ENCODE measurements at places on chromosomes 2 and 18.

DNA sequence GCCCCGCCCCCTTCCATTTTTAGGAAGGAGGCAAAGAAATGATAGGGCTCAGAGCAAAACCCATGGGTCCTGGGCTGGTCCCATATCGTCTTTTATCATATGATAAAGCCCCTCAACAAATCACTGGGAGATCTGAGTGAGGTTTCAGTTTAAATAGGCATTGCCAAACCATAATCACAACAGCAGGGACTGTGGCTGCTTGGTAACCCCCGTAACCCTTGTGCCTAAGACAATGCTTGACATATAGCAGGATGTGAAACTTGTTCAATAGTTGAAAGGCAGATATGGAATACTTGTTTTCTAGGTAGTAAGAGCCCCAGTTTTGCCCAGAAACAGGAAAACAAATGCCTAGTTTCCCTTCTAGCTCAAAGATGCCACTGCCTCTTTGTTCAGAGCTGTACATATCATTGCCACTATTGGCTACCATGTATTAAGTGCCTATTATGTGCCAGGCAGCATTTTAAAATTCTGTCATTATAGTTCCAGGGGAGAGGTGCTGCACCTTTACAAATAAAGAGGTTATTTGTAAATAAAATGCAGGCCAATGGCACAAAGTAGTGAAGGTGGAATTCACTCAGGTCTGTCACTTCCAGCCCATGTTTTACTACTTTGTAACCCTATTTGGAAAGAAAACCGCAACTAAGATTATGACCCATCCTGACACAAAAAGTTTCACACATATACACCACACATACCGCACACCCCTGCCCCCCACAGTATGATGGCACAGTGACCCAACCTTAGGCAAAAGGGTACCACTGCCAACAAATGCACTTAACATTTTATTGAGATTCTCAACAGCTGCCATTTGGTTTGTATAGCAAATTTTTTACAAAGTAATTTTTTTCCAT lies 14.2 kb downstream of the NAGK start:
- DNase-seq: no peak

DNA sequence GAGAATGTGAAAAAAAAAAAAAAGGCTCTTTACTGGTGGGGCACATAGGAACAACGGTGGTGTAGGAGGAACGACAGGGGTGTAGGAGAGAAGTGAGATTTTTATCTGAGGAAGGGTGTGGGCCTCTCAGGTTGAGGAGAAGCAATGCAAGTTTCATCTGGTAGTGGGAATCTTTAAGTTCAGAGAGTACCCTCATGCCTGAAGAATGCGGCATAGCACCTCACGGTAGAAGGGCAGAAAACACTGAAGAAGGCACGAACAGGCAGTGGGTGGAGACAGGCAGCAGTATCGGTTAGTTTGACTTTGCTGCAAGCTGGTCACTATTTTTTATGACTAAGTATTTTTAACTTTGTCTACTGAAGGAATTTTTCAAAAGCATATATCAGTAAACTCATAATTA lies 52.2 kb upstream of the TSPYL6 start:
- DNase-seq: no peak

- peak; percentile 9 for DNase-seq
Measured at GRCh38 chr2:234747032-234747431, 204.8 kb upstream of the SH3BP4 start.

- DNase-seq: no peak
Measured at GRCh38 chr2:8885449-8886201, 48.2 kb upstream of the KIDINS220 start.

GRCh38 chr2:230447036-230447435 lies 31.0 kb downstream of the SP100 start:
- DNase-seq: no peak

DNA sequence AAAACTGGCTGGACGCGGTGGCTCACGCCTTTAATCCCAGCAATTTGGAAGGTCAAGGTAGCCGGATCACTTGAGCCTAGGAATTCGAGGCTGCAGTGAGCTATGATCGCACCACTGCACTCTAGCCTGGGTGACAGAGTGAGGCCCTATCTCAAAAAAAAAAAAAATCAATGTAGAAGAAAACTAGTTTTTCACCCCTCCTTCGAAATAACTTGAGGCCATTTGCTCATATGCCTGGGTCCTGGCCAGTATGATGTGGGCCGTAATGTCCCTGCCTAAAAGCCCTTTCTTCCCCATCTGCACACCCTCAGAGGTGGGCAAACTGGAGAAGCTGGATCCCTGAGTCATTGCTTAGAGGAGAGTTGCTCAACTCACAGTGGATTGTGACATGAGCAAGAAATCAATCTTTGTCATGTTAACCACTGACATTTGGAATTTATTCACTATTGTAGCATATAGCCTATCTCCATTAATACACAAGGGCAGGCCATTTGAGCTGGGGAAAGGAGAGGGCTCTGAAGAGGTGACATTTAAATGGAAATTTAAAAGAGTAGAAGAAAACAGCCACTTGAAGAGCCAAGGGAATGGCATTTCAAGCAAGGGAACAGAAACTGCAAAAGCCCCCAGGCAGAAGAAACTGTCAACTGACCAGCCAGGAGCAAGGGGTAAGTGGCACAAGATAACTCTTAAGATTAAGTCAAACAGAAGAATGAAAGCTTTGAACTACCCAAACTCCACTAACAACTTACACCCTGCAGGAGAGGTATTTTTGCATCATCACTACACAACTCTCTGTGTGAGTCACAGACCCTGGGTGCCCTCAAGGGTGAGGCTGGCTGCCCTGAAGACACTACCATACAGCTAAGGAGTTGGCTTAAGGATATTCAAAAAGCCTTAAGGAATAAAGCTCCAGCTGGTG lies 7.6 kb upstream of the METTL21A start:
- DNase-seq: no peak

- DNase-seq: no peak
Measured at GRCh38 chr2:205590759-205591158, 91.5 kb upstream of the NRP2 start.

GRCh38 chr2:128236491-128237035 lies 82.1 kb downstream of the HS6ST1 start:
- DNase-seq: no peak

- no peak for DNase-seq
Measured at GRCh38 chr18:78713726-78714125, 265.9 kb upstream of the SALL3 start.

Measured in fibroblast of the conjunctiva (primary cell).